Renal cortex interstitium (tissue), 15 donors: ENCODE measurements at places on chromosomes 4 and X. TPM values are rescaled to one million over a fixed set of nuclear protein-coding genes. Genes with fewer than 3 reads are reported as not detected.
A peak's percentile ranks its signal among the peaks of the same experiment; 100 is the strongest.

- no peak for DNase-seq
Measured at GRCh38 chr4:183349673-183350072, 27.4 kb upstream of the CLDN24 start.

DNA sequence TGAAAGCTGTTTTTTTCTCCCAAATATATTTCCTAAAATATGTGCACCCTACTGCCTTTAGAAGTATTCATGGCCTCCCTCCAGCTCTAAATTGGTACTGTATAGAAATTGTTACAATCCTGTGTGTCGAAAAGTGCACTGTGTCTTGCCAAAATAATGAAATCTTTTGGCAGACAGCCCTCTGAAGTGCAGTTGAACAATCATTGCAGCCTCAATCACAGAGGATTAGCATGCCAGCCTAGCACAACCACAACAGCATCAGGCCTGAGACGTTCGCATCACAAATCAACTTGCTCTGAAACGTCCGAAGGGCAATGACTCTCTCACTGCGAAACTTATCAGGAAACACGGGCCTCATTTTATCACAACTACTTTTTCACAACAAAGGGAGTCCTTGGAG is 99.0 kb downstream of the ANOS1 start:
- DNase-seq = no peak

- no peak for DNase-seq
Measured at GRCh38 chr4:41525129-41525528, 12.8 kb upstream of the LIMCH1 start.

- no peak for DNase-seq
Measured at GRCh38 chr4:8009097-8009496, 69.4 kb upstream of the AFAP1 start.

DNA sequence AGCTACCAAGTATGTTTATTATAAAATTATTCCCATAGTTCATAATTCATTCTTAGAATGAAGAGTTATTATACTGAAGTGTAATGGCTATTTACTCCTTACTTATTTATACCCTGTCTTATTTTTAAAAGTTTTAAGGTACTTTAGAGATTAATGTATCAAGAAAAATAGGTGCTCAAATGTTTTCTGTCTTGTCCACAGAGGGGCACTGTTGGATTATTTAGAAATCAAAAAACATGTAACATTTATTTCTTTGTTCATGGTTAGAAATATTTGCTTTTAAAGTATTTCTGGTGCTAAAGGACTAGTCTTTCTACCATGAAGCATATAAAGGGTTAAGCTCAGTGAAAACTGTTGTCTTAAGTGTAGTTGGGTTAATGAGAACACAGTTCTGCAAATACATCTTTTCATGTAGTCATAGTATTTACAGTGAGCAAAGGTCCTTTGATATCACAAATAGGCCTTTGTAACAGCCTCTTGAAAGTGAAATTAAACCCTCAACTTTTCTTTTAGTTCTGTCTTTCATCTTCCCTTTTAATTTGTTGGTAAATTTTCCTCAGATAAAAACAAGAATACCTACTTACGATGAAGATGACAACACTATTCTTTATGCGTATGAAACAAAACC is 7.7 kb downstream of the SCML1 start:
- DNase-seq = no peak

- no peak for DNase-seq
Measured at GRCh38 chr4:23084559-23085248, 392.0 kb downstream of the GBA3 start.

DNA sequence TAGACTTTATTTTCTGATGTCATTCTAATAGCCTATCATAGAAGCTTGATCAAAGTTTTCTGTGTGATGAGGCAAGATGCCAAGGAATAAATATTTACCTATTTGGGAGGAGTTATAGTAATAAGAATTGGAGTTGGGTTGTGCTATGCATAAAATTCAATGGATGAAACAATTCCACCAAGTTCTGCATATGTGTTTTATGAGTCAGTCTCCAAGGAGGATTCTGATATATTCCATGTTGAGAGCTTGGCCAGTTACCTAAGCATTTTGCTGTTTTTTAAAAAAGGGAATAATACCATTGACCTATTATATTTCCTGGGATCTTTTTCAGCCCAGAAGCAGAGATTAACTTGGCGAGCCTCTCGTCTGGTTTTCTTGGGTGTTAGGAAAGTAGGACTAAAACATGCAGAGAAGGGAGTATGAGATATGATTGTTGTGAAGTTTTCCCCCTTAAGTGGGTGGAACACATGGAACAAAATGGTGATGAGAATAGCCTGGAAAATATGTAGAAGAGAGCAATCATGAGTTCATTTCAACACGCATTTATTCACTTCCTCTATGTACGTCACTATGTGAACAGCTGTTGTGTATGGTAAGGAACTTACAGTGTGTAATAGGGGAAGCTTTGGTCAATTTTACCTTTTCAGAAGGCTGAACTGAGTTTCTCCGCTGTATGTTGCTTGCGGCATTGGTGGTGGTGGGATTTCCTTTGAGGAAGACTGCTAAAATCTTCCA is 39.2 kb downstream of the POLA1 start:
- DNase-seq = no peak

DNA sequence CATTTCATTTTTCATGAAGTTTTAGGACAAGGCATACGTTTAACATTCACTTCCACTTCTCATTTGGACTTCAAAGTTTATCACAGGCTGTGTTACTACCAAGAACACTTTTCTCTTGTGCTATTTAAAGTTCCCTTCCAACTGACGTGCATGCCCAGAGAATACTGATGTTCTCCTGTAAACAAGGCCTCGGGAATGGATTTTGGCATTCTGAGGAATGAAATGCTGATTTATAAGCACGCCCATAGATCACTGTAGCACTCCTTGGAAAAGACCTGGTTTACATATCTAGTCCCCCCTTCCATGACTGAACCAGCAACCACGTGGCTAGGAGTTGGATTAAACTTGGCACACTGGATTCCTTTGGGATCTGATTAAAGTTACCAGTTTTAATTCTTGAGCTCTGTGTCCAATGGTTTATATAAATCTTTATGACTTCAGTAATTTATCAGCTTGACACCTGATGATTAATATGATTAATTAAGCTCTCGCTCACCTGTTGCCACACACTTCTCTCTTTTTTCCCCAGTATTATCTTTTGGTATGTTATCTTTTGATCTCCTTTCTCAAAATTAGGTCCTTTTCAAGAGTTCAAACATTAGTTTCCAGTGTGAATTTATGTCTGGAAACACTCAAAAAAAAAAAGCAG is 122.4 kb upstream of the HAND2 start:
- DNase-seq = no peak

DNA sequence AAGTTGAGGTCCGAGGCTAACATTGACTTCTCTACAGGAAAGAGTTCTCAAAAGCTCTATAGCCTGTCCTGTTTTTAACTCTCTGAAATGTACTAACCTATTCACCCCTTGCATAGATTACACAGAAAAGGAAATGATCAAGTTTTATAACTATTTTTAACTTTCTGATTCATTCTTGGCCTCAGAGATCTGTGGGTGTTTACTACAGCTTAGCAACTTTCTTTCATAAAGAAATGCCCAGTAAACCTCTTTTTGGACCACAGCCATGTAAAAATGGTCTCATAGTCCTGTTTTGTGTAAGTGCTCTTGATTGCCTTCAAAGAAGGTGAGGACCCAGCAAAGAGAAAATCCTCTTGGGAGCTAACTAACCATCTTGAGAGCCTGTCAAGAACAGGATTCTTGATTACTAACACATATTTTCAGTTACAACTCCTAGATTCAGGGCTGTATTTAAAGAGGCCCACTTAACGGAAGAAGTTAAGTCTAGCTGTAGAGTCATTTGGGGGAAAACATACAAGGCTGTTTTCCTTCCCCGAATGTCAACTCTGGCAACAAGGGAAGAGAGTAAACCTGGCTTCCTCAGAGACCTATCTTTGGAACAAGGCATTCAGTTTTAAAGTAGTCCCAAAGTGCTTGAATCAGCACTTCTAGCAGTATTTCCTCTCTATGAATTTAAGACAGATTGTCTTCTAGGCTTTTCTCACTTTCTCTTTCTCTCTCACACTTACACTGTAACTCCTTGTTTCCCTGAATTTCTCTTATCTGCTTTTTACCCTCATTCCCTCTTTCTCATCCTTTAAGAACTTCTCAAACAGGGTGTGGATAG is 78.2 kb downstream of the IL21 start:
- no peak for DNase-seq

DNA sequence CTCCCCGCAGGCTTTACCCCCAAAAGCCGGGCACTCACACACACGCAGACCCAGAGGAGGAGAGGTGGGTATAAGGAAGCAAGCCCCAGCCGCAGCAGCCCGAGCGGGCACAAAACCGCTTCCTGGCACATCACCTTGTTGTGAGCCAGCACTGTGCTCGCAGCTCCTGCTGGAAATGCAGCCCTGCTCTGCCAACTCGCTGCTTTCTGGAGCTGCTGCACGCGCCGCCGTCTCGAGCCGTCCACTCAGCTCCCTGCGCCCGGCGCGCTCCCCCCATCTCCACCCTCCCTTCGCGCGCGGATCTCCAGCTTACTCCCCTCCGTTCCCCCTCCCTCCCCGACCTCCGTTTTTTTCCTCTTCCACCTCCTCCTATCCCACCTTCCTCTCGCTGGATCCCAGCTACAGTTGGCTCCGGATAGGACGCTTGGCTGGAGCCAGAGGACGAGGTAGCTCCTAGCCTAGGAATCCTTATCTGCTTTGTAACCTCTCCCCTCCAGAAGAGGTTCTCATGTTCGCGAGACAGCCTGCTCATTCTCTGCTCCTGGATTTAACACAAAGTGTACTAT is at the start of gene SPOCK3:
Gene SPOCK3 (minus strand): TSS at position 179 of the 566 bp plus-strand sequence.
- peak; percentile 48 for DNase-seq

- no peak for DNase-seq
Measured at GRCh38 chr4:73844806-73845205, 8.3 kb upstream of the PF4V1 start.

DNA sequence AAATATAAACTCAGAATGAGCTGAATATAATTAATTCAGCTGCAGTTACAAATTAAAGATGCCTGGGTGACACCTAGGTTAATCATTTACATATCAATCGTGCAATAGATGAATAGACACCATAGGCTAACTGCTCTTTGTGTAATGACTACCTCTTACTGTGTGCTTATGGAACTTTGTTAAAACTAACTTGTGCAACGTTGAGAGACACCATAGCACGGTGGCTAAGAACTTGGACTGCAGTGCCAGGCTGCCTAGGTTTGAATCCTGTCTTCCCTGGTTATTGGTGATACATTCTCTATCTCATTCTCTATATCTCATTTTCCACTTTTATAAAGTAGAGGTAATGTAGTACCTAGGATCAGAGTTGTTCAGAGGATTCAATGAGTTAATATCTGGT is 46.9 kb downstream of the SMAD1 start:
- DNase-seq = no peak

DNA sequence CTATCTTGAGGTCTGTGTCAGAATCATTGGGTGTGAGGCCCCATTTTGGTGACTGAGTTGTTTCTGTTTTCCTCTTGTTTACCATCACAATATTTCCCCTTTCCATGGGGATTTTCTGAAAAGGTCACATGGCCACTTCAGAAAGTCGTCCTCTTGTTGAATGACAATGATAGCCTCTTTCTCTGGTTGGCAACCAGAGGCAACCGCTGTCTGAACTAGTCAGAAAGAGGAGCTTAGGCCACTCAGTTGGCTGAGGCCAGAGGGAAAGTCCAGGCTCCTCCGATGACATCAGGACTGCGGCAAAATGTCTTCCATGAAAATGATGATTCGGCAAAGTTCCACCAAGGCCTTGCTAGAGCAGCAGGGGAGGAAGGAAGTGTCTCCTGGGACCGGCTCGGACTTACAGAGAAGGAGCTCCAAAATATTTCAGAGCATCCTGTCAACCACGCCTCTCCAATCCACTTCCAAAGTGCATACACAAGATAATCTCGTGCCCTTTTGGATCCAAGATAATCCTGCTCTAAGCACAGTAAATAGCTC is 19.1 kb upstream of the RBM47 start:
- no peak for DNase-seq

DNA sequence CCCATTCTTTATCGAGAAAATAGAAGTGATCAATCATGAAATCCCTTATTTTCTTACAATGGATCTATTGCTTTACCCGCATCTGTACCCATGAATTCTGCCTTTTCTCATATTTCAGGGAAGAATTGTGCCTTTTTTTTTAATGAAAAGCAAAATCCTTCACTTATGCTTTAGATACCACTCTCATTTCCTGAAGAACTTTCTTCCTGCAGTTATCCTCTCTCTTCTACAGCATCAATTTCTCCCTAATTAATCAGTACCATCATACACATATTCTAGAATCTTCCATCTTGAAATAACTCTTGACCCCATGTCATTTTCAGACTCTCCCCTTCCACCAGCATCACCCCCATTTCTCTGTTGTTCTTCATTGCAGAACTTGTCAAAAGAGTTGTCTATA is 26.6 kb downstream of the ARL9 start:
- no peak for DNase-seq

- DNase-seq = no peak
Measured at GRCh38 chr4:84968925-84969324, 2.4 kb upstream of the WDFY3 start.

- no peak for DNase-seq
Measured at GRCh38 chr4:26233350-26233749, 87.5 kb upstream of the RBPJ start.

DNA sequence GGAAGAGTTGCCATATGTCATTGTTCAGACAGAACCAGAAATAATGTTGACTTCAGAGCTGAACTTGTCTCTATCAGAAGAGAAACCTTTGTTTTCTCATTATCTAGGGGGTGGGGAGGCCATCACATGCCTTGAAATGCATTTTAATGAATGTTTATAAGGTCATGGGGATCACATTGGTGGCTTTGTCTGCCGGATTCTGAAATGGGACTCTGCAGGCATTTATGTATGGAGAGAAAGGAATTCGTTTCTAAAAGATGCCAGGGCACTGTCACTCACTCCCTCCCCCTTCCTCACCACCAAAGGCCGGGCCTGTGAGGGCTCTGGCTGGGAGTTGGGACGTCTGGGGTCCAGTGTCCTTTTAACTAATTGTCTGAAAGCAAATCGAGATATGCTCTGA is 102.2 kb downstream of the MAMLD1 start:
- no peak for DNase-seq

GRCh38 chrX:133403984-133404383 is 11.3 kb downstream of the GPC4 start:
- no peak for DNase-seq

DNA sequence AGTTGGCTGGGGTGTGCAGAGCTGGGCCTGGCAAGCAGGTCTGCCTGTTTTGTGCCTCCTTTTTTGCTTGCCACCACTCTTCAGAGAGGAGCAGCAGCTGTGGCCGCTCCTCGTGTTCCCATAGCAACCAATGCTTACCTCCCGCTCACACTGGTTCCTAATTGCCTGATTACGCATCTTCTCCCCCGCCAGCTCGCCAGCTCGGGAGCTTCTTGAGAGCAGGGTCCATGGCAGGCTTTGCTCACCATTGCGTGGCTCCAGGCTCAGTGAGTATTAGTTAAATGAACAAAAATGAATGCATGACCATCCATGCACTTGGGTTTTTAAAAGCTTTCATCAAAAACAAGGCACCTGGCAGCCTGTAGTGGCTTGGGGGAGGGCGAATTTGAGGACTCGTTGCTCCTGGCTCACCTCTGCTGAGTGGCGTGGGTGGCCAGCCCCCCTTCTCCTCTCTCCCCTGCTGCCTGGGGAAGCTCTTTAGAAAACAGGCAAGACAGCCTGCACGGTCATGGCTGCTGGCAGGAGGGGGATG is 14.2 kb upstream of the PJA1 start:
- peak; percentile 52 for DNase-seq

LEF1 gene
- polyA plus RNA-seq = 70.5 TPM

ARR3 gene
- polyA plus RNA-seq = 0.79 TPM

ANK2 gene
- 62.1 TPM for polyA plus RNA-seq

SPRY1 gene
- polyA plus RNA-seq = 110 TPM

TCEAL5 gene
- polyA plus RNA-seq = 14.5 TPM

PF4V1 gene
- polyA plus RNA-seq = 0.57 TPM

GPM6B gene
- polyA plus RNA-seq = 24.4 TPM

SMIM10L2A gene
- 11.2 TPM for polyA plus RNA-seq

LETM1 gene
- polyA plus RNA-seq = 25.7 TPM

ASB9 gene
- polyA plus RNA-seq = 13.7 TPM

PAK3 gene
- 7.2 TPM for polyA plus RNA-seq
